Activated T-helper 9 cell treated with anti-CD3 and anti-CD28 coated beads, Interleukin-2, amount 50 U/mL, for 16 hours (primary cell): ENCODE measurements at places on chromosomes 6 and 20.

- DNase-seq: no peak
Observed at GRCh38 chr20:48406498-48406897, 421.3 kb downstream of the PREX1 start.

- DNase-seq: peak; percentile 19
Observed at GRCh38 chr20:24100370-24101011, 111.9 kb upstream of the GGTLC1 start.

DNA sequence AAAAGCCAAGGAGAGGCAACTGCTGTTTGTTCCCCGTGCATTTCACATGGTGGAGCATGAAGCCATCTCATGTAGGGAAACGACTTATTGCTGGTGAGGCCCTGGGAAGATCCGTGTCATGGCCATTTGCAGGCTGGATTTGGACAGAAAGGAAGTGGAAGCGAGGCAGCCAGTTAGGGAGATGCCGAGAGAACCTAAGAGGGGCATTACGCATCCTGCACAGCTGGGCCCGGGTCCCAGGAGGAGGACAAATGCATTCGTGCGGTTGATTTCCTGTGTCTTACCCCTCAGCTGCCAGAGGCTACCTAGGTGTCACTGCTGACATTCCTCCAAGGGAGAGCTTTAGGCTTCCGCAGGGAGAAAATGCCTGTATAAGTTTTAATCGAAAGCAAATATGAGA lies 316.2 kb upstream of the CDYL start:
- DNase-seq: no peak

DNA sequence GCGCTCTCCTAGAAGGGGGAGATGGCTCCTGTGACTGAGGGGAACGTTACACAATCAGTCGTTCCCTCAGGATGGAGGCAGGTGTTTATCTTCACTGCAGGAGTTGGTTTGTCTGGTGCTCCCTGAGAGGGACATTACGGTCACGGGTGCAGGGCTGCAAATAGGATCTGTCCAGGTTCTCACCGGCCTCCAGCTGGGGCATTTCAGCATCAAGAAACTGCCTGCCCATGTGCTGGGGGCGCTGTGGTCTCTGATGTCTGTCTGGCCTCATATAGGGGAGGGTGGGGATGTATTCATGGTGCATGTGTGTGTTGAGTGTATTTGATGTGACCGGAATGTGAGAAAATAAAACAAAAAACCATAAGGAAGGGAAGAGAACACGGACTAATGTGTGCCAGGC lies 77.1 kb downstream of the TBC1D7 start:
- DNase-seq: no peak

DNA sequence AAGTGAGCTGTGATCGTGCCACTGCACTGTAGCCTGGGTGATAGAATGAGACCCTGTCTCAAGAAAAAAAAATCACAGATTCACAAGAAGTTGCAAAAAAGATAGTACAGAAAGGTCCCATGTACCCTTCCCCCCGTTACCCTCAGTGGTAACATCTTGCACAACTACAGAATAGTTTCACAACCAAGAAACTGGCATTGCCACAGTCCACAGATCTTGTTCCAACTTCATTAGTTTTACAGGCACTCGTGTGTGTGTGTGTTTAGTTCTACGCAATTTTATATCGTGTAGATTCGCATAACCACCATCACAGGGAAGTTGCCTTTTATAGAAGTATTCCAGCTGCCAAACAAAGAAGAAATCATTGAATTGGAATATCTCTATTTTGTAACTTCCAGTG lies 19.1 kb downstream of the SPATA2 start:
- DNase-seq: no peak

DNA sequence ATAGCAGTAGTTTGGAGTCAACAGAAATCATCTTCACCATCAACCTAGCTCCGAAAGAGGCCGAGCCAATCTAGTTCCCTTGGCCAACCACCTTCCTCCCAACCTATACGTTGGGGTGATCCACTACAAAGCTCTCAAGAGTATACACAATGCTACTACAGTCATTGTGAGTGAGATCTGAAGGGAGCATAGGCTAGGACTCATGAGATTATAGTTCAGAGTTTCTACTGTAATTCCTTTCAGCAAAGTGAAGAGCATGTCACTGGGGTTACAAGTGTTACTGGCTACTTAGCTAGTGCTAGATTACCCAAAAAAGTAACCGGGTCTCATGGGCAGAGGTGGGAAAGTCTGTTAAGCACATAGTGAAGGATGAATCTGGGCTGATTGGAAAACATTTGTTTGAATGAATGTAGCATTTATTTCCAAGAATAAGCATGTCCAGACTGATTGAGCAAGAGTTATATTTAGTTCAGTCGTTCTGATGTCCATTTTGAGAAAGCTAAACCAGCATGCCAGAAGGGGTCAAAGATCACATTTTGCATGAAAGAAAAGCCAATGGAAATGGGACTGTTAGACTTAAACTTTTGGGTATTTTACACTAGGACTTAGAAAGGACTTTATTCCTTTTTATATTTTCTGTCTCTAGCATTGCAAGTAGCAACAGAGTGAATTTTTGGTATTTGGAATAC lies 10.5 kb upstream of the ESR1 start:
- DNase-seq: no peak
